Suppressor macrophage treated with lipopolysaccharide for 4 hours (primary cell): ENCODE measurements at places on chromosomes 5 and 9.
A peak's percentile ranks its signal among the peaks of the same experiment; 100 is the strongest.

GRCh38 chr5:111743988-111744387 lies 13.0 kb downstream of the NREP start:
- DNase-seq, result no peak

GRCh38 chr5:181121675-181122561 lies 9.1 kb downstream of the OR2V1 start:
- peak; percentile 10 for DNase-seq

DNA sequence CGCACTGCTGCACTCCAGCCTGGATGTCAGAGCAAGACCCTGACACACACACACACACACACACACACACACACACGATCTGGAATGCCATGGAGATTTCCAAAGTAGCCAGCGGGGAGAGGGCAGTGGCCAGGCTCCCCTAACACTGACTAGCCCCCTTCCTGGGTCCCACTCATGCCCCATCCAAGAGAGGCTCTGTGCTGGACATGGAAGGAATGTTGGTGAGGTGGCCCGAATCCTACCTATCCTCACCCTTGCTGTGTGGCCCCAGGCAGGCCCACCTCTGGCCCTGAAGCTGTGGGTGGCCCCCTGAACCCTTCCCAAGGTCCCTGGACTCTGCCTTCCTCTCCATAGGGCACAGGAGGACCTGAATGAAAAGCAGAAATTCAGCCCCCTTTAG lies 7.3 kb downstream of the BRD3 start:
- no peak for DNase-seq

DNA sequence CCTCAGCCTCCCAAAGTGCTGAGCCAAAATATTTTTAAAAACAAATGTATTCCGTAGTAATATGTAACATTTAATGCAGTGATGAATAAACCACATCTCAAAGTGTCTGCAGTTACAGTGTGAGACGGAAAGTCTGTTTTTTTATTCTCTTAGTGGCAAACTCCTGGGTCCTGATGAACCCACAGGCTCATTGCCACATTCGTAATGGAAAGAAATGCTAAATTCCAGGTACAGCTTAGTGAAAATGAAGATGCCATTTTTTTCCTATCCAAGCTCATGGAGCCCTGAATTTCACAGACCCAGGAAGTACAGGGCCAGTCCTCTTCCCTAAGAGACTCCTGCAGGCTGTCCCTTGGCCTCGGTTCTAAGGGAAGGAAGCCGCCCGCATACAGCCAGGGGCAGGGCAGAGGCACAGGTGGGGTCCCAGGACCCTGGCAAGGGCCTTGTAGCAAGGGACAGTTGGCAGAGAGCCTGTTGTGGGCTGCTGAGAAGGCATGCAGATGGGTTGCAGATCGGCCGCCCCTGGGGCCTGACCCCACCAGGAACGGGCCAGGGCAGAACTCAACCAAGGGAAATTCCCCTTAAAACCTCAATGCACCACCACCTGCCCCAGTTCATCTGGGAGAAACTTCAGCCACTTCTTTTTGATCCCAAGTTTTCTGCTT lies 36.2 kb downstream of the IPPK start:
- DNase-seq, result no peak

GRCh38 chr9:89807101-89807395 lies 202.2 kb downstream of the GADD45G start:
- no peak for DNase-seq

DNA sequence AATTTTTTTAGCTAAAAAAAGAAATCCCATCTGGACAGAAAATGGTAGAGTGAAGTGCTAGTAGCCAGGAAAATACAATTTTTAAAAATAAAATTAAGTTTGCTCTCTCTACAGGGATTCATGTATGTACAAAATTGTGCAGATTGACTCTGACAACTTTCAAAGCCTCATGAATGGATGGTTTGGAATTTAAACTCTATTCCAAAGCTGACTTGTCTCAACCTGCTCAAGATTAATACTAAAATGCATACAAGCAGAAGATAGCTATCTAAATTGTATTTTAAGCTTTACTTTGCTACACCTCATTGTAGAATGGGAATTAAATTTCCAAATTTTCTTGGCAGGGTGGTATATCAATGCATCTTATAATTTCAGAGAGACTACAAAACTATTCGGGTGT lies 257.6 kb downstream of the RFX3 start:
- no peak for DNase-seq

DNA sequence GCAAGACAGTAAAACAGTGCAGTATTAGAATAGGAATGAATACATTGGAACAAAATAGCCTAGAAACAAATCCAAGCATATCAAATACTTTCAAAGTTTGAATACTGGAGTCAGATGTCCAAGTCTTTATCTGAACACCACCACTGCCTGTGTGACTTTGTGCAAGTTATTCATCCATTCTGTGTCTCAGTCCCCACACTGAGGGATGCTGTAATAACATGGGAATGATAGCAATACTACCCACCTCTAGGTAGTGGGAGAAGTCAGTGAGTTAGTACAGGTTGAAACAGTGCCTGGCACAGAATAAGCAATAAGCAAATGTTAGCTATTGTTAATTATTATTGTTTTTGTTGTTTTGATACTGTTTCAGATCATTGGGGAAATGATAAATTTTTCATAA lies 130.9 kb downstream of the SUSD1 start:
- no peak for DNase-seq

DNA sequence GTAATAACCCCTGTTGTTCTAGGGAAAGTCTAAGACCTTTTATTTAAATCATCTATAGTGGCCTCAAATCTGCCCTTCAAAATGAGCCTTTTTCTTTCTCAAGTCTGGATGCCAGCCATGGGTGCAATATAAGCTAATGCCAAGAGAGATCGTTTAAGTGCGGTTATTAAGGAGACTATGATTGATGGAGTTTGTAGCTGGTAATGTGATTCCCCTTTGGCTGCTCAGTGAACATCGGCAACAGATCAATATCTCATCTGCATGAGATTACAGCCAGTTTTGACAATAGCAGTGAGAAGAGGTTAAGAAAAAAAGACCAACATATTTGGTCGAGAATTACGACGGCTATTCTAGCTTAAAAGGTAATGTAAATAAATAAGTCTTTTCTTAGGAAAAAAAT lies 1049.4 kb upstream of the NUDT12 start:
- no peak for DNase-seq

DNA sequence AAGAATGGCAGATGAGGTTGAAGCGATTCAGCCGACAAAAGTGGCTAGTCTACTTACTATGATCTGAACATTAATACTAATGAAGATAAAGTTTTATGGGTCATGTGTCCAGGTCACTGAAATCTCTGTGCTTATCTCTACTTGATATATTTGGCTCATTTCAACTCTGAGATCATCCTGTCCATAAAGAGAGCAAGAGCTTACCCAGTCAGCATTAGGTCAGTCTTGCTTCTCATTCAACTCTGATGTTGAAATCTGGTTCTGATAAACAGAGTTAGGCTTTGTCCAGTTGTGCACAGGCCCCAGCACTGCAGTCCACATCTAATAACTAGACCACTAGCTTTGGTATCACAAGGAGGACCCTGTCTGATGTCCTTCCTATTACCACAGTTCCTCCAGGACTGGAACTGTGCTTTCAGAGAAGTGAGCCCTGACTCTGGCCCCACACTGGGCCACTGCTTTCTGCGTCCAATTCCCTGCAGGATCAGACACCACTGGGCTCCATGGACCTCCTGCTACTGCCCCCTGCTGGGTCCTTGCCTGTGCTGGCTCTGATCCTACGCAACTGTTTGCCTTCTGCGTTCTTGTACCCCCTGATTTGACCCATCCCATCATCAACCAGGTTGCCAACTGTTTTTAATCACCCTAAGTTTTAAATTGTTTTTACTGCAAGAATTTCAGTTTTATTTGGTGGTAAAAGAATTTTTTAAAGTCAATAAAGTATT lies 23.7 kb upstream of the FAM120A start:
- peak; percentile 7 for DNase-seq

DNA sequence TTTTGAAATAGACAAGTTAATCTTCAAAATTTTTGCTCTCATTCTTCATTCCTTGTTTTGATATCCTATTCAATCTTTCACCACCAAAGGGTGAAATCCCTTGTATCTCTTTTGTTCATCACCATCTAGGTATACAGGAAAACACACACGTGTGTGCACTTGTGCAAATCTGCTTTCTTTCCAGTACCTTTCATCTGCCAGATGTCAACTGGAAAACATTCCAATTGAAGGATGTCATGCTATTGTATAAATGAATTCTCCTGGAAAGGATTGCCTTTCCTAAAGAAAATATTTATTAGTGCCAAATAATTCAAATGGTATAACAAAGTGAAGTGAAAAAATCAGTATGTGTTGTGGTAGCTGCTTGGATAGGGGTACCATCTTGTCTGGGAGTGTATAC lies 123.7 kb downstream of the RANBP17 start:
- DNase-seq, result no peak

- no peak for DNase-seq
These were observed 75.4 kb upstream of the TBC1D2 start for GRCh38 chr9:98330831-98331230.

DNA sequence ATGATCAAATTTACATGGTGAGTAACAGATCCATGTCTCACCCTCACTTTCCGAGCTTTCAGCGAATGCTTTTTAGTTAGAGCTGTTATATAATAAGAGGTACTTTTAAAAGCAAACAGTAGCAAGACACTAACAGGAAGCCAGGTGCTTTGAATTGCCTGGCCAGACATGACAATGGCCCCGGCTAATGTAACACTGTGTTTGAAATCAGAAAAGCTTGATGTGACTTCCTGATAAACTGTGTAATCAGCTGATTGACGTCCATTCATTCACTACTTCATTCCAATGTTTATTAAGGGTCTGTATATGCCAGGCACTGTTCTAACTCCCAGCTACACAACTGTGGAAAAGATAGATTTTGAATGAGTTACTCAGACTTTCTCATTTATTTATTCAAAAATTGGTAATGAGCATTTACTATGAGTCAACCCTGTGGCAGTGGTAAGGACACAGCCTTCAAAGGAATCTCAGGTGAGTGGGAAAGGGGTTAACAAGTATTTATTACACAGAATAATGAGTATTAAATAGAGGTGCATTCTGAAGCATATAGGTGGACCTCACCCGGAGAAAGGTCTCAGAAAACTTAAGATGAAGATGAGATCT lies 26.6 kb downstream of the DPYSL3 start:
- no peak for DNase-seq

- no peak for DNase-seq
These were observed 49.8 kb downstream of the GABBR2 start for GRCh38 chr9:98658951-98659351.

- DNase-seq, result no peak
These were observed 25.3 kb upstream of the PPP1R2B start for GRCh38 chr5:156824800-156825199.

DNA sequence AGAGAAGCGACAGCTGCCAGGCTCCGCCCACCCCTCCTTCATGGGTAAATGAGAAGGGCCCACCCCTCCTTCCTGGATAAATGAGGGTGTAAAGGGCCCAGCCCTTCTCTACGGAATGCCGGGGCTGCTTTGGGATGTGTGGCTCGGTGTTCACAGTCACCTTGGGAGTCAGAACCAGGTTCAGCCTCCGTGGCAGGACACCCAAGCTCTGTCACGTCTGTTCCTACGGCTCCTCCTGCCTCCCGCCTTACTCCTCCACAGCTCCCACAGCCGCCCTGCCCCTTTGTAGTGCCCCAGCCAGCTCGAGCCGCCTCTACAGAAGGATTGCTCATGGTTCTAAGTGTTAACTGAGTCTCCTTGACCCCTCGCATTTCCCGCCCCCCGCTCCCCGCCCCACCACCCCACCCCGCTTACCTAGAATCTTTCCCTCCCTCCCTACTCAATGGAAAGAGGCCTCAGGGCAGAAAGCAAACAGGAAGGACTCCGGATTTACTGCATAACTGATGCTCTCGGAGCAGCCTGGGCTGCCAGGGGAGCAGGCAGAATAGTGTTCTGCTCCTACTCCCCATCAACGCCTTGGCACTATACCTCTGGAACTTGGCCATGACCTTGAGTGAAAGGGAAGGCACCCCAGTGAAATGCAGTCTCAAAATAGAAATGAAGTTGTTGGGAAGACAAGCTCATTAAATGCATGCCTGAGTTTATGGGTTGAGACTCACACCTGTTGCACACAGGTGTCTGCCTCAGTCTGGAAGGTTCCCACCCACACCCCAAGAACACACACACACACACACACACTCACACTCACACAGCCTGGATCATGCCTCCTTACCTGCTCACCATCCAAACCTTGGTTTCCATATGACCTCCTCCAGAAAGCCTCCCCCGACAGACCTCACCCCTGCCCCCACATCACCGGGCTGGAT lies 59.6 kb downstream of the NEURL1B start:
- no peak for DNase-seq

- no peak for DNase-seq
These were observed 262.5 kb downstream of the NFIB start for GRCh38 chr9:14051419-14051818.
